ENCODE measurements at places on chromosomes 12 and 14.
A peak's percentile ranks its signal among the peaks of the same experiment; 100 is the strongest.

DNA sequence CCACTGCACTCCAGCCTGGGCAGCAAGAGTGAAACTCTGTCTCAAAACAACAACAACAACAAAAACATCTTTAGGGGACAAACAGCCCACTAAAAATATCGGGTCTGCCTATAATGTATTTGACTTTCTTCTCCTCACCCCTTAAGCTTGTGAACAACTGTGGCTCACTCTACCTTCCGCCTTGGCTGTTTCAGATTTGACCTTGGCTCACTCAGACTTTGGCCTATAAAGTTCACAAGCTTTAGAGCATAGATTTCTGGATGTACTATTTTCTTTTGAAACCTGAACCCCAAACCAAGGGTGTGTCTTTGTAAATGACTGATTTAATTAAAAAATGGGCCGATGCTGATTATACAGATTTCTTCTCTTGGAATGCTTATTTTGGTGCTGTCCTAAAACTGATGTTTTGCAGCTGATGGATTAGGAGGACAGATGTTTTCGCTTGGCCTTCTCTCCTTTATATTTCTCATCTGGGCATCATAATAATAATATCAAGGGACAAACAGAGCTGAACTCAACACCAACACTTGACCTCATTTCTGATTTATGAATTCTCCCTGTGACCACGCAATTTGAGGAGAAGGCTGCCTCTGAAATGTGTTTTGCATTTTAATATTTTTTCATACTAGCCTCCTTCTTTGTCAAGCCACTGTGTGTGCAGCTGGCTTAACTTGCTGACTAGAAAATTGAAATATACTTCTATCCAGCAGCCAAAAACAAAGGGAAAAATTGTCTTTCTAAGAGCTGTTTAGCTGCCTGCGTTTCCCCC, 40.2 kb upstream of the RASSF3 start:
- DNase-seq: no peak

- peak; percentile 30 for DNase-seq
Observed at GRCh38 chr12:66107451-66107915, 23.1 kb downstream of the LLPH start.

- DNase-seq: no peak
Observed at GRCh38 chr14:75543786-75544185, 21.5 kb downstream of the BATF start.

DNA sequence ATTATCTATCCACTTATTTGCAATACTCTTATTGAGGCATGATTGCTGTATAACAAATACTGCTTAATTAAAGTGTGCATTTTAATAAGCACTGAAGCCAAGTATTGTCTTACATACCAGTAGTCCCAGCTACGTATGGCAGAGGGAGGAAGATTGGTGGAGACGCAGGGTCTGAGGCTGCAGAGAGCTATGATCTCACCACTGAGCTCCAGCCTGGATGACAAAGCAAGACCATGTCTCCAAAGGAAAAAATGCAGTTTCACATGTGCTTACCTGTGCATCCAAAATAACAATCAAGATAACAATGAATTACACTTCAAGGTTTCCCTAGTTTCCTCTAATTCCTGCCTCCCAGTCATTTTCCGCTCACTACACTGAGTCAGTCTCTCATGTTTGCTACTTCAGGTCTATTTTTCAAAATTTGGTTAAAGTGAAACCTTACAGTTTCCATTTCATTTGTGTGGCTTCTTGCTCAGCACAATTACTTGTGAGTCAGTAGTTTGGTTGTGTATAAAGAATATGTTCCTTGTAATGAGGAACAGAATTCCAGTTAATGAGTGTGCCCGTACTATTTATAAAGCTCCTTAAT, 1250.1 kb downstream of the TMEM121 start:
- DNase-seq: no peak

DNA sequence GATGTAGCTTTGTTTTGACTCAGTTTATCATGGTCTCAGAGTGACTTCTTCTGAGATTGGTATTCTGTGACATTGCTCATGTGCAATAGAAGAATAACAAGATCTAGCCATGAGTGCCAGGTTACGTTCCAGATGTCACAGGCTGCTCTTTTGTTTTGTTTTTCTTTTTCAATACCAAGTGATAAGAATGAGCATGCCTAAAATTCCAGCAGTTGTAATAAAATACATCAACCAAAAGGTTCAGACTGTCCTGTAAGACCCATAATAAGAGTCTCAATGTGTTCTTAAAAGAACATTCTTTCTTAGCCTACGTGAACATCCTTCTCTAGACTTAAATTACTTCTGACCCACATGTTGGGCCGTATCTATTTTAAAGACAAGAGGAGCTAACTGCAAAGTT, 669.2 kb downstream of the DIO2 start:
- no peak for DNase-seq

- no peak for DNase-seq
Observed at GRCh38 chr12:80576641-80577418, 130.6 kb upstream of the MYF6 start.

- DNase-seq: no peak
Observed at GRCh38 chr12:6834873-6835272, 5.9 kb upstream of the GNB3 start.

DNA sequence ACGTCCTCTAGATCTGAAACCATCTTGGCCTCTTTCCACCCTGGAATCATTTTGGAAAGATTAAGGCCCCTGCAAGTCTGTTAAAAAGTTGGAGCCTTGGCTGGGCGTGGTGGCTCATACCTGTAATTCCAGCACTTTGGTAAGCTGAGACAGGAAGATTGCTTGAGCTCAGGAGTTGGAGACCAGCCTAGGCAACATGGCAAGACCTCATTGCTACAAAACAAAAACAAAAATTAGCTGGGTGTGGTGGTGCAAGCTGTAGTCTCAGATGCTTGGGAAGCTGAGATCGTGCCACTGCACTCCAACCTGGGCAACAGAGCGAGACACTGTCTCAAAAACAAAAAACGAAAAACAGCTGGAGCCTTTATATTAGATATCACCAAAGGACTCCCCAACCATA, 10.9 kb upstream of the ABCD4 start:
- DNase-seq: no peak

DNA sequence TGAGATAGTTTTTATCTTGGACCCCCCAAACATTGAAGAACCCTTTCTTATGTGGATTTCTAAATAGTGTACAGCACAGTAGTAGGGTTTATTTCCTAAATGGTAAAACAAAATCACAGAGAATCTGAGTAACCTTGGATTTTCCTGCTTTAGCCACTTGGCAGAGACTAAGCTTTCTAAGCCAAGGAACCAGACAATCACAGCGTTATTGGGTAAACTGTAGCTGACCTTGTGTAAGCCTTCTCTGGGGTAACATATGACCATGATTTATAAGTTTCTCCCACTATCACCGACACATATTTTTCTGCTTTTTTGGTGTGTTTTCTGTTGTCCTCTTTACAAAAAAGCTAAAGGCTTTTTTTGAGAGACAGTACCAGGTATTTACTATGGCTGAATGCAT, 136.3 kb upstream of the PZP start:
- no peak for DNase-seq

GRCh38 chr12:1947081-1947480, 28.6 kb upstream of the CACNA2D4 start:
- no peak for DNase-seq

GRCh38 chr14:22835505-22835904, 880 bp upstream of the MMP14 start:
- no peak for DNase-seq

- DNase-seq: no peak
Observed at GRCh38 chr14:101877766-101878165, 86.6 kb upstream of the DYNC1H1 start.

- DNase-seq: peak; percentile 40
Observed at GRCh38 chr12:54032627-54033100, at the start of gene HOXC5. Gene HOXC5, plus strand, starts transcription at chr12:54033050. Its CDS starts 73 bp downstream, at chr12:54033123.

DNA sequence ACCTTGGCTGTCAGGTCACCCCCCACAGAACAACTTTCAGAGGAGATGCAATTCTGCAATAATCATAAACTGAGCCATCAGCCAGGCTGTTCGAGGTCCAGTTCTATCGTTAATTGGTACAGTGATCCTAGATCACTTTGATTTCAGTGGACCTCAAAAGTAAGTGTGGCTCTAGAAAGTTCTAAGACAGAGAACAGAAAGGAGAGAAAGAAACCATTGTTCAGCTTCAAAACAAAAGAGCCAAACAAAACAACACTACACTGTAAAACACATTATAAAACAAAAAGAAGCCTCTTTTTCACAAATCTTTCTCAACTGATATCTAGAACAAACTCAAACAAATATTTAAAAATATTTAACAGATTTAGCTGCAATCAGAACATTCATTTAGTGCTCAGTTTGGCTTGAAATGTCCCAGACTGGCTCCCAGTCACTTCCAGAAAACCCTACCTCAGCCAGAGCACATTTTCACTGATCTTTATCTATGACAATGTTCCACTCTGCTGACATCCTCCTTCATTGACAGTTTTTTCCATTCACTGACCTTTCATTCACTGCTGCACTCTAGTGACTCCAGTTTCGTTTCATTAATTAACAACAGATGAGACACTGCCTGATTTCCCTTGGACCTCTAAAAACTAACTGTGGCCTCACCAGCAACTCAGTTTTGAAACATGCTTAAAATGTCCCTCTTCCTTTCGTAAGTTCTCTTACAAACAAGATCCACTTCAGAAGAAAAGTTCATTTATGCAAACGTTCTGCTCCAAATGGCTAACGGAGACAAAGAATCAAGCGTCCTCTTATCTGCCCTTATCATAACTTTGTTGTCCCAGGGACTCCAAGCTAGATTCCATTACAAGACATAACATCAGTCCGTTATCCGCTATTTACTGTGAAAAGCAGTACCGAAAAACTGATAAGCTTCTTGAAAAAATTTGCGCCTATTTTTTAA, 56.8 kb downstream of the DUSP16 start:
- no peak for DNase-seq

GRCh38 chr14:105151838-105152793, 16.5 kb downstream of the JAG2 start:
- no peak for DNase-seq

DNA sequence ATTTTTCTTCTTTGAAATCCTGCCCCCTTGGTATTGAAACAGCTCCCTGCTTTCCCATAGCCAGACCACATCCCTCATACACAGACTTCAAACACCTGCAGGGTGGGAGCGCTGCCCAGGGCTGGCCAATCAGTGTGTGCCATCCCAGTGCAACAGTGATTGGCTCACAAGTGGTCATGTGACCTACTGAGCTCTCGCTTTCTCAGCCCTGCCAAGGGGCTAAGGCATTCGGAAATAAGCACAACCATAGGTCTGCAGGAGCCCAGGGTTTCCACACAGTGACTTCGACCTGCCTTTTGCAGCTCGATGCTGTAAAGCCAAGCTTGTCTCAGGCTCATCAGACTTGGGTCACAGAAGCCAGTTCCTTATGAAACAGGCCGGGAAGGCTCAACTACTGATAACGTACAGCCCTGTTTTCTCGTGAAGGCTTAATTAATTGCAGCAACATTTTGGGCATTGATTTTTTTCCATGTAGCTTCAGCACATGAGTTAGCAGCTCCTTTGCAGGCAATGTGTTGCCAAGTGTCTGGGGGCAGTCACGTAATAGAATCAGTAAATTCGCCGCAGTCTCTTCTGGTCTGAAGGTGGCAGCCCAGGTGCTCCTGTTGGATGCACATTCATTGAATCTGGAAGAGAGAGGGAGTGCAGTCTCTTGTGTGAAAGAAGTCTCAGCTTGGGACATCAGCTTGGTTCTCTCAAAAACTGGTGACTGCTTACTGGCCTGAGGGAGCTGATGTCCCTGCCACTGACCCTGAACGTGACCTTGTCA, 1091.8 kb downstream of the AACS start:
- DNase-seq: no peak

DNA sequence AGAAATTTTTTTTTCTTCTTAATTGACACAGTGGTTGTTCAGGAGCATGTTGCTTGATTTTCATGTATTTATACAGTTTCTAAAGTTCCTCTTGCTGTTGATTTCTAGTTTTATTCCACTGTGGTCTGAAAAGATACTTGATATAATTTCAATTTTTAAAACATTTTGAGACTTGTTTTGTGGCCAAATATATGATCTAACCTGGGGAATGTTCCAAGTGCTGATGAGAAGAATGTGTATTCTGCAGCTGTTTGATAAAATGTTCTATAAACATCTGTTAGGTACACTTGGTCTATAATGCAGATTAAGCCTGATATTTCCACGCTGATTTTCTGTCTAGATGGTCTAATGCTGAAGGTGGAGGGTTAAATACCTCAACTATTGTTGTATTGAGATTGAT, 151.4 kb upstream of the IFNG-AS1 start:
- DNase-seq: no peak

GRCh38 chr14:49051328-49052060, 534.7 kb downstream of the RPS29 start:
- DNase-seq: no peak

DNA sequence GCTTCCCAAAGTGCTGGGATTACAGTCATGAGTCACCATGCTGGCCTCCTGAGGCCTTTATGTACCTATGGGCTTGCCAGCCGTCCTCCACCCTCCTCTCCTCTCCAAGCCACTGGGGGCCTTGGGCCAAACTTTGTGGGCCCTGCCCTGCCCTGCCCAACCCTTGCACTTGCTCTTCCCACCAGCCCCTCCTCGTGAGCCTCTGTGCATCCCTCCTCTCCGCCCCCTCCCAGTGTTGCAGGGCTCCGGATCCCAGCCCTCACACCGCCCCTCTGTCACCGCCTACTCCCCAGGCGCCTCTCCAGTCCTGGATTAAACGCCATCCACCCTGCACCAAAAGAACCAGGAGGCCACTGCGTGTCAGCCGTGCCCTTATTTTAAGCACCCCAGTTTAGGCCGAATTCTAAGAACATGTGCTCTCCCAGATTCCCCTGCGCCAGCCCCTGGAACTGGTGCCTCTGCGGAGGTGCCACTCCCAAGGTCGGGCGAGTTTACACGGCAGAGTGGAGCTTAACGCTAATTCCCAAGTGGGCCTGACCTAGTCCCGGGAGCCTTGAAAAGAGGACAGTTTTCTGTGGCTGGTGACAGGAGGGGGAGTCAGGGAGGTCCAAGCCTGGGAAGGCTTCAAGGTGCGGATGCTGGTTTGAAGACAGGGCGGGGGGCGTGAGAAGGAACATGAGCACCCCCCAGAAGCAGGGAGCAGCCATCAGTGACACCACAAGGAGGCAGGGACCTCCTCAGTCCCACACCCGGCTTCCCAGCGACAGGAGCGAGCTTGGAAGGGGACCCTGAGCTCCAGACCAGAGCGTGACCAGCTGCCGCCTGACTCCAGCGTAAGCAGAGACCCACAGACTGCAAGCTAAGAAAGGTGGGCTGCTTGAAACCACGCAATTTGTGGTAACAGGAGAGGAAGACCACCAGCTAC, 21.2 kb upstream of the CDCA4 start:
- DNase-seq: no peak

- no peak for DNase-seq
Observed at GRCh38 chr14:68394118-68394763, 398.6 kb downstream of the ZFP36L1 start.

GRCh38 chr14:67998834-67999233, 179.3 kb downstream of the RAD51B start:
- no peak for DNase-seq
